ENCODE measurements at places on chromosomes 7 and 10.

- DNase-seq, result no peak
Measured at GRCh38 chr7:142784096-142784495, 13.3 kb downstream of the PRSS2 start.

- DNase-seq, result no peak
Measured at GRCh38 chr10:45379891-45380540, 6.0 kb downstream of the ALOX5 start.

- no peak for DNase-seq
Measured at GRCh38 chr10:588246-589165, 101.0 kb downstream of the DIP2C start.

DNA sequence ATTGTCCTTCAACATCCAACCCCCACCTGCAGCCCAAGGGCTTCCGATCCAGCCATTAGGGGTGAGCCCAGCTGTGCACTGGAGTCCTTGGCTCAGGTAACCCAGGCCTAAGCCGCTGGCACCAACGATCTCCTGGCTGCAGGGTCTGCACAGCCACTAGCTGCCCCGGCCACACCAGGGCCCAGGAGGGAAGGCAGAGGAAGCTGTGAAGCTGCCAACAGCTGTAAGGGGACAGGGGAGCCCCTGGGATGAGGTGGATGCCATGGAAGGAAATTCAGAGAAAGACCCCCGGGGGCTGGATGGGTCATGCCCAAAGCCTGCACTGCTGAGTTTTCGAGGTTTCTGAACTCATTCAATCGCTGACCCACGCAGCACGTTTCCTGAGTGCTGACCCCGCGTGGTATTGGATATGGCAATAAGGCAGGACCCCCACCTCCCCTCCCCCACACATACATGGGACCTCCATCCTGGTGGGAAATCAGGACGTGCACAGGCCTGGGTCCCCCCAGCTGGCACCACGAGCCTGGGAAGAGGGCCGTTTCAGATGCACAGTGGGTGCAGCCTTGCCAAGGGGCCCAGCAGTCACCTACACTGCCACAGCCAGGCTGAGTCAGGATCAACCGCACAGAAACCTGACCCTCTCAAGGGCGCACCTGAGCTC is 170.3 kb downstream of the DIP2C start:
- no peak for DNase-seq

DNA sequence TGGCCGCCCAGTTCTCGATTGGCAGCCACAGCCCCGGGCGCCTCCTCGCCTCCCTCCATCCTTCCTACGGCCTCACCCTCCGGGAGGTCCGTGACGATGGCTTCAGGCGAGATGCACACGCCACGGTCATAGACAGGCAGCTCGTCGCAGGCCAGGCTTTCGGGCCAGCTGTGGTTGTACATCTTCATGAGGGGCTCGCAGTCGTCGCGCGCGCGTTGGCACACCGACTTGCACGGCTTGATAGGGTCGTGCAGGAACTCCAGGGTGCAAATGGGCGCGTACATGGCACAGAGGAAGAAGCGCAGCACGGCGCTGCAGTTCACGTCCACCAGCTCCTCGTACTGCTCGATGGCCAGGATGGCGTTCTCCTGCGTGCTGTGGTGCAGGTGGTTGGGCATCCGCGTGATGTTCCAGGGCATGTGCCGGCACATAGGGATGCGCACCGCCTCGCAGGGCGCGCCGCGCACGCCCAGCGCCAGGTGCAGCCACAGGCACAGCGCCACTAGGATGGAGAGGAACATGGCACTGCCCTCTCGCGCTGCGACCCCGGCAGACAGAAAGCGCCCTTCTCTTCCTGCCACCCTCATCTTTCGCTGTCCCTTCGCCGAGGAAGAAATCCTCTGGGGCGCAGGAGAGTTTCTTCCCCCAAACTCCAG is 472 bp downstream of the SFRP4 start:
- no peak for DNase-seq

- no peak for DNase-seq
Measured at GRCh38 chr10:48611133-48611532, 6.3 kb upstream of the ARHGAP22 start.

DNA sequence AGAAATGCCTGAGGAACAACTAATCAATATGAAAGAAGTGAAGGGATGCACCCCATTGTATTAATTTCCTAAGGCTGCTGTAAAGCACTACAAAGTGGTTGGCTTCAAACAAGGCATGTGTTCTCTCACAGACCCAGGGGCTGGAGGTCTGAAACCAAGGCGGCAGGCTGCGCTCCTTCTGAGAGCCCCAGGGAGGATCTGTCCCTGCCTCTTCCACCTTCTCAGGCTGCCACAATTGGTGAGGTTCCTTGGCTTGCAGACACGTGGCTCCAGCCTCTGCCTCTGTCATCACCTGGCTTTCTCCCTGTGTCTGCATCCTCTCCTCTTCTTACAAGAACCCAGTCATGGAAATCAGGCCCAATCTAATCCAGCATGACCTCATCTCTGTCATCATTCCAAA is 110.1 kb downstream of the TNS3 start:
- DNase-seq, result no peak

DNA sequence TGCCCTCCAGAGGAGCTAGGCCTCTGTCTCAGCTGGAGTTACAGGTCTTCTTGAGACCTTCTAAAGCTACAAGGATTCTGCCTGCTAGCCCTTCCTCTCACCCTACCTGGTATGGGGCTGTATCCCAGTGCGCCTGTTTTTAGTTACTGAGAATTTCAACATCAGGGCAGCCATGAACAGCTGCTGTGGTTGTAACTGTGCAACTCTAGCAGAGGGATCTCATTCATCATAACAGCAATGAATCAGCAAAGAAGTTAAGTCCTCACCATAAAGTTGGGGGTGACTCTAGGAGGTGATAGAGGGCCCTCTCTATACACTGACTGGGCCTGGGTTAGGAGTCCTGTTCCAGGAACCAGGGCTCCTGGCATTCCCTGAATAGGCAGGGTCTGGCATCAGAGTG is 14.0 kb upstream of the CDH23 start:
- no peak for DNase-seq

DNA sequence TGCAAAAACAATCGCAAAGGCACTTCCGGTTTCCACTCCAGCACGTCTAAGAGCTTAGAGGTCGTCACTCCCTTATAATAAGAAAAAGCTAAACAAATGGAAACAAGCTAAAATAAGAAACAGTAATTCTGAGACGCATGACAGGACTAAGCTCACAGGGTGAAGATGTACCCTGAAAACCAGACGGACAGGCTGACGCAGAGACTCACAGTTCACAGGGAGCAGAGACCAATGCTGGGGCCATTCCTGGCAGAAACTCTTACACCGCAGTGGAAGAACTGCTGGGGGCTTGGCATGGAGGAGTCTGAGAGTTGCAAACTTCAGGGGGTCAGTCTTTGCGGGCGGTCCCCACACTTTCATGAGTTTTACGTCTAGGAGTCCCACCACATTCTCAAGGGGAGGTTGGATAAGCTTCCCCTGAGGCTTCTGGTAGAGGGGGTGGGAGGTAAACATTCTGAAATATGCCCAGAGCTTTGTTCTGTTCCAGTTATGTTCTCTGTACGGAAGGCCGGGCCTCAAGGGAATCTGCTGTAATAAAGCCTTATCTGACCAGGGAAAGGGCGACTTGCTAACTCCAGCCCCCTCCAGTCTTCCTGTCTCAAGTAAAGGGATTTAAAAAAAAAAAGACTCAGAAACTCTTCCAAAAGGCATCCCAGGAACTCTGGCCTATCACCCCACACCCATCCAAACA is 47.8 kb downstream of the BRI3 start:
- DNase-seq, result no peak

DNA sequence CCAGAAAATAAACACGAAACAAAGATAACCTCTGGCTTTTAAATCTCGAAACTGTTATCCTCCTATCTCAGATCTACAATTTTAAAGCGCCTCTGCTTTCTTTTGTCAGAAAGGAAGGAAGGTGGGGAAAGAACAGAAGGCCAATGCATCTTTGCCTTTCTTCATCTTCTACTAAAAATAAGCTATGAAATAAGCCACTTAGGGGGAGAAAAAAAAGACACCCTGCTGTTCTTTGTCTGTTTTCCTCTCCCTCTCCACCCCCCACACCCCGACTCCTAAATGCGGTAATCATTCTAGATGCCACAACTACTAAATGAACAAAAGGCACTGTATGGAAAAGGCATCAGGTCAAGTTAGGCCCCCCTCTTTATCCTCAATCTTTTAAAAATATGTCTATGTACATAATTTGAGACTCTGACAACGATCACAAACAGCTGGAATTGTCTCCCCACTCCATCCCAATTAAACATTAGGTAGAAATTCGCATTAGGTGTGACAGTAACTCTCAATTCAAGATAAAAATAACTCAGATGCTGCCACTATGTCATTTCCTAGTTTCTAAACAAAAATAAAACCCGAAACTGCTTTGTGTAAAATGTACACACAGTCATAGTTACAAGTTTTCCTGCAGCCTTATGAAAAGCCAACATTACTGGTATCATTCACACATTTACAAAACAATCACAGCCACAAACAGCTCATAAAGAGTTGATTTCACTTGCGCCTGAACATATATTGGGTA is 2.4 kb downstream of the UBE2H start:
- DNase-seq, result no peak

GRCh38 chr7:141884539-141885225 is 31.5 kb upstream of the OR9A4 start:
- DNase-seq, result no peak

DNA sequence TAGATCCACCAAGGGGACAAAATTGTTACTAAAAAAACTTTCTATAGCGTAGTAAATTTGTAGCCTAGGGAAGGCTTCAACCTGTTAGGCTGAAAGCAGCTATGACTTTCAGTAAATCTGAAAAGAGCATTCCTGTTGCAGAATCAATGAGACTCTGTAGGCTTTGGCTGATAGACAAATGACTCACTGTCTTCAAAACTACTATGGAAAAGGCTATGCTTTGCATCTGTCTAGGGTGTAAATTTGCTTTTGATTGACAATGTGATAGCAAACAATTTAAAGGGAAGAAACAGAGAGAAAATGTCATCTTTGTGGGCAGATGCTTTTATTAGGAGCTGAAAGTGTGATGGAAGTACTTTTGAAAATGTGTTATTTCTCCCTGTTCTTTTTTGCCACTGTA is 60.6 kb downstream of the ARL5B start:
- DNase-seq, result no peak

- DNase-seq, result no peak
Measured at GRCh38 chr10:77458986-77459590, 178.5 kb downstream of the KCNMA1 start.

DNA sequence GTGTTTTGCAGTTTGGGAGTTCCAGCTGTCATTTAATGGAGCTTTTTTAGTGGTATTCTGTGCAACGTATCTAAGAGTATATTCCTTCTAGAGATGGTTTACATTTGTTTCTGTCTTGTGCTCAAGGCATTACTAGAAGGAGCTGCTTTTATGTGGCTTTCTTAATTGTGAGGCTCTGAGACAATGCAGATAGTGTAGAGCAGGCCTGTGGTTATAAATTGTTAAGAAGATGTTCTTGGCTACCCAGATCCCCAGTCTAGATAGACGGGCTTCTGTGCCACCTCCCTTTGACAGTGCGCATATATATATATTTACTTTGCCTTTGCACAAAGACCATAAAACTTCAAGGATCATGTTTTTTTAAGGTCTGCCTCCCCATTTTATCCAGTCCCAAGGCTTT is 160.8 kb upstream of the PODXL start:
- no peak for DNase-seq

- no peak for DNase-seq
Measured at GRCh38 chr7:30726296-30727006, 25.5 kb upstream of the INMT start.

DNA sequence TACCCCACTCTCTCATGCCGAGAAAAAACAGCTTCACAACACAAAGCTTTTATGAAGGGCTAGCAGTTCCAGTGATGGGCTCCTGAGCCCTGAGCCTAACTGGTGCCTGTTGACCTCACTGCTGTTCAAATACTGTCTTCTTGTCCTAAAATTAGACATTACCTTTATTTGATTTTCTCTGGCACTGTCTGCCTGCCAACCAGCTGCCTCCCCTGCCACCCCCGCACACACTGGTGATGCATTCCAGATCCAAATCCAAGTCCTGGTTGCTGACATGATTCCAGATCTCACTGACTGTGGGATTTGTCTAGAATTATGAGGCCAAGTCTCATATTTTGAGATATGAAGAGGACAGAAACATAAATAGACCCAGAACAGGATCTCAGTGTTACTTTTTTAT is 816.2 kb downstream of the NRG3 start:
- DNase-seq, result no peak

GRCh38 chr10:132131581-132132420 is 54.9 kb upstream of the DPYSL4 start:
- DNase-seq, result no peak

GRCh38 chr10:18140957-18141845 is 977 bp downstream of the CACNB2 start:
- no peak for DNase-seq

DNA sequence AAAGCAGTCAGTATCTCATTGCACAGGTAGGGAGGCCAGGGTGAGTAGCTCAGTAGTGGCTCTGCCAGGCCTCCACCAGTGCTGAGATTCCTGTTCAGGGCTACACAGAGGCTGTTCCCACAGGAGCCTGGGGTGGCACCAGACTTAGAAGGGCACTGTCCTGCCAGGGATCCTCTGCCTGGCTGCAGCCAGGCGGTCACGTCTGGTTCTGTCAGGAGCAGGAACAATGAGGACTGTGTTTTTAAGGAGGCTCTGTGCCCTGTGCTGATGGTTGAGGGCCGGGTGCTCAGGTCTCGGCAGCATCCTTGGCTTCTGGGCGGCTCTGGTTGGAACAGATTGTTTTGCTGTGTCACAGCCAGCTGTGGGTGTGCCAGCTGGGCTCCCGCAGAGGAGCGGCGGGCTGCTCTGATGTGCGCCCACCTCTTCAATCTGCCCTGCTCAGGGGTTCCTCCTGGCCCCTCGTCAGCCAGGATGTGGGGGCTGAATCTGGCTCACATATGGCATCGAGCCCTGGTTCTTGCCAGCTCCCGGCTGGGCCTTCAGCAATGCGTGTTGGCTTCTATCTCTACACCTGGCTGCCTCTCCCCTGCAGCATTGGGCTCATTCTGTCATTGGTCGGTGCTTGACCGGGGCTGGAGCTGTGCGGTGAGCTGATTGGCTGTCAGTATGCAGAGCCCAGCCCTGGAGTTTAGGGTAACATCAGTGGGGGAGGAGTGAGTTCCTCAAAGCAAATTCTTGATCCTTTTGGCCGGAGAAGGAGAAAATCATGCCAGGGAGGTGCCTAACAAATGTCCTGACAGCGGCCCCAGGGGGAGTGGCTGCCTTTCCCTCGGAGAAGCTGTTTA is 41.2 kb downstream of the TACR2 start:
- DNase-seq, result no peak

Data from RKO (cell line).